ENCODE measurements at places on chromosomes 12 and 14.

- no peak for DNase-seq
Observed at GRCh38 chr12:64790166-64790565, 31.0 kb upstream of the GNS start.

- DNase-seq, result no peak
Observed at GRCh38 chr14:92670160-92670559, 78.3 kb downstream of the LGMN start.

DNA sequence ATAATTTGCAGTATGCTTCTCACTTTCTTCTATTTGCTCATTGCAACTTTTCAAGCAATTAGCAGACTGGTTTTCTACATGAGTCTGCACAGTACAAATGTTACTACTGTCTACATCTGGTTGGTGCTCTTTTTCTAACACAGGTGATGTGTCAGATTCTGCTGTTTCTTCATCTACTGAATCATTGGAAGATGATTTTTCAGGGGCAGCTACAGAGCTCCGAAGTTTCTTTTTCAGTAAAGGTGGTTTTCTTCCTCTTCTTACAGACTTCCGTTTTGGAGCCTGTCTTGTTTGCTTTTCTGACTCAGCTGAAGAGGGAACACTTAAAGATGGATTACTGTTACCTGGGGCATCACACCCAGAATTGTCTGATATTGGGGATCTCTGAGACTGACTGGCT, 62.1 kb downstream of the SCAF11 start:
- DNase-seq, result no peak

- DNase-seq, result no peak
Observed at GRCh38 chr12:4817880-4818279, 91.8 kb upstream of the KCNA1 start.

- DNase-seq, result no peak
Observed at GRCh38 chr12:114935658-114936057, 251.7 kb upstream of the TBX3 start.

GRCh38 chr12:69059465-69060457, 126.8 kb upstream of the CPM start:
- DNase-seq, result no peak

GRCh38 chr12:1680804-1681492, 9.9 kb upstream of the ADIPOR2 start:
- no peak for DNase-seq
